GM12892 (cell line): ENCODE measurements at places on chromosomes 4 and X.

DNA sequence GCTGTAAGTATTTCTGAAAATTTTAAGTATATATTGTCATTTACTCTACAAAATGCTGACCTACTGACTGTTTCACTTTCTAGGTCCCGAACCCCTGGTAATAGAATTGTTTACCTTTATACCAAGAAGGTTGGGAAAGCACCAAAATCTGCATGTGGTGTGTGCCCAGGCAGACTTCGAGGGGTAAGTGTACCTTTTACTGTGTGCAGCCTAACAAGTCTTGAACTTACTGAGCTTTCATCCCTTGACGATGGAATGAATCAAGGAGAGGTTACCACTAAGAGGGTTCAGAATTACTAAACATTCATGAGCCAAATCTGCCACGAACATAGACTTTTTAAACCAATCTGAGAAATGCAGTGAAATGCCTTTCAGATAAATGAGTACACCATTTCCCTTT, 1.6 kb downstream of the RPL34 start:
- DNase-seq: no peak

DNA sequence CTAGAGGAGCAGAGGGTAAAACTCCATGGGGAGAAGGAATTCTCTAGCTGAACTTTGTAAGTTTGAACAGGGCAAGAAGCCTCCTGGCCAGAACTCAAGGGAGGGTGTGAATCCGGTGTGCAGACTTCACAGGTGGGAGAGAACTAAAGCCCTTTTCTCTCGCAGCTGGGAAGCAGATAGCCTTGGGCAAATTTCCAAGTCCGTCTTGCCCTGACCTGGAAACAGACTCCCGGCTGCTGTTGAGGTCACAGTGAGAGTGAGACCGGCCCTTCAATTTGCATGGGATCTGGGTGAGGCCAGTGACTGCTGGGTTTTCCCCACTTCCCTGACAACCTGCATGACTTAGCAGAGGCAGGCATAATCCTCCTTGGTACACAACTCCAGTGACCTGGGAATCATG, 94.5 kb upstream of the ZNF827 start:
- DNase-seq: no peak

DNA sequence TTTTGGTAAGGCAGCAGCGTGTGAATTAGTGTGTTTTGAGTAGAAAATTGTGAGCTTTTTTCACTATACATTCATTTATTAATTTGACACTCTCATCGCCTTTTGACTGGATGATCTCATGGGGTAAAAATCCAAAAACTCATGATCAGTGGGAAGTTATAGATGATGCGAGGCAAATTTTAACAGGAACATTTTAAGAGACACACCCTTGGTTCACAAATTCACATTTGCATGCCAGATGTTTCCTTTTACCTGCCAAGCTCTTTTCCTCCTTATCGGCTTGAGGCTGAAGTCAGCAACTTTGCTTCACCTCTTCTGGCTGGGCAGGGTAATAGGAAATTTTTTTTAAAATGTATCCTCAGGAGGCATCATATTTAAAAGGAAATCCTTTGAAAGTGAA, 318.0 kb upstream of the HS3ST1 start:
- DNase-seq: no peak

DNA sequence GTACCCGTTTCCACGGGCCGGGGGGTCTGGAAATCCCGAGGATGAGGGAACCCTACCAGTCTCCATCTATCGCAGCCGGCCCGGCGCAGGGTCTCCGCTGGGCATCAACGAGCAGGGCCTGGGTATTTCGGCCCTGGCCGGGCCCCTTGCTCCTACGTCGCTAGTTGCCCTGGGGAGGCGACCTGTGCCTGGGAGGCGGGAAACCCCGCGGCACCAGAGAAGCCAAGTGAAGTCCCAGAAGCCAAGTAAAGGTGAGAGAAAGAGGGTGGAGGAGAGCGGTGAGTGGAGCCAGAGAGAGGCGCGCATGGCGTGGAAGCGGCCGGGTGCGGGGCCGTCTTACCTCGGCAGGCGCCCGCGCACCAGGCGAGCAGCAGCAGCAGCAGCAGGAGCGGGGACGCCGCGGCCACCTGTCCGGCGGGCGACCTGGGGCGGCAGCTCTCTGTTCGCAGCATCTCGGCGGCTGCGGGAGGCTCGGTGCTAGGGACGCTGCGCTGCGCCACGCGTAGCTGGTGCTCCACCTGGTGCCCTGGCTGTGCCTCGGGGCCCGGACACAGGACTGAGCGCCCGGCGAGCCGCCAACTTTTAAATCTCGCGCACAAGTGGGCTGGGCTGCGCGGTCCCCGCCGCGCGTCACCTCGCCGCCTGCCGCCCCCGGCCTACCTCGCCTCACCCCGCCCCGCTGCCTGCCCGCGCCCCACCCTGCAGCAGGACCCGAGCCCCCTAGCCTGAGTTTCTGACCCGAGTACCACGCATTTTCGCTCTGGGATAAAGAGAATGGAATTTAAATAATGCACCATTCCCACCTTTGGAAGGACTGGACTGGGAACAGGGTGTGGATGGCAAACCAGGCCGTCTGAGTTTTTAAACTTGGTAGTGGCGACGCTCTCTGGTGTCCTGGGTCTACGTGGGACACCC, at the start of gene NMU:
Gene NMU (minus strand): TSS at position 558 of the 915 bp plus-strand sequence. CDS start 106 bp downstream, at position 452.
- no peak for DNase-seq

- no peak for DNase-seq
These were observed 25.5 kb downstream of the NELFA start for GRCh38 chr4:1983053-1983845.

GRCh38 chrX:39854772-39855747, 242.7 kb downstream of the BCOR start:
- peak; percentile 40 for DNase-seq

GRCh38 chr4:6221851-6222760, 21.8 kb upstream of the JAKMIP1 start:
- DNase-seq: no peak

- no peak for DNase-seq
These were observed 38.9 kb downstream of the PAGE2 start for GRCh38 chrX:55127692-55128091.

- no peak for DNase-seq
These were observed 33.8 kb upstream of the SPANXN1 start for GRCh38 chrX:145213504-145213903.

DNA sequence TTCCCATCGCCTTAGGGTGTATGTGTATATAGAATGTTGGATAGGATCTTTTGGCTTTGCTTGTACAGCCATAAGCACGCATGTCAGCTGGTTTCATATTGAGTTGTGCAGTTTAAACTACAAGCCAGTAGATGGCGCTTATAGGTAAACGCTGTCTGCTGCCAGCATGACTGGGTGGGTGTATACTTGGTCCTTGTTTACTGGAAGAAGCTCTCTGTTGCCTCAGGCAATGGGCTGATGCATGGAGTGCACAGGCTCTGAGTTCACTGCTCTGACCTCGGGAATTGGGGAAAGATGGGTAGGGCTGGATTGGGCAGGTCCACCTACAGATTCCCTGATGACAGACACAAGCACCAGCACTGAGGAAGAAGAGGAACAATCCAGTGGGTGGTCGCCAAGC, 831.5 kb downstream of the STIM2 start:
- DNase-seq: no peak

DNA sequence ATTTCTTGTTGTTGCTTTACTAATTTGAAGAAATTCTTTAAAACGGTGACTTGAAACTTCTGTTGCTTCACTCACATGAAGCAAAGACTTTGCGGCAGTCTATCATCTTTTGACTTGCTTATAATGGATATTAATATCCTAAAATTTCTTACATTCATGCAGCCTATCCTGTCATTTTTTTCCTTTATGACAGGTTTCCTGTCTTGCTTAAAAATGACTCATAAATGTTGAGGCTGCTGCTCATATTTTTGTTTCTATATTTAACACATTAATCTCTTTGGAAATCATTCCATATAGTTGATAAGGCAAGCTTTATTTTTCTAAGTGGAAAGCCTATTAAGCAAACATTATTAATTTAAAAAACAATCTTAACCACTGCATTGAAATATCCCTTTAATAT, 176.6 kb upstream of the GALNTL6 start:
- DNase-seq: no peak

GRCh38 chr4:155603360-155603891, 63.2 kb upstream of the GUCY1A1 start:
- no peak for DNase-seq

GRCh38 chrX:144006811-144007210, 122.9 kb downstream of the UBE2NL start:
- no peak for DNase-seq

DNA sequence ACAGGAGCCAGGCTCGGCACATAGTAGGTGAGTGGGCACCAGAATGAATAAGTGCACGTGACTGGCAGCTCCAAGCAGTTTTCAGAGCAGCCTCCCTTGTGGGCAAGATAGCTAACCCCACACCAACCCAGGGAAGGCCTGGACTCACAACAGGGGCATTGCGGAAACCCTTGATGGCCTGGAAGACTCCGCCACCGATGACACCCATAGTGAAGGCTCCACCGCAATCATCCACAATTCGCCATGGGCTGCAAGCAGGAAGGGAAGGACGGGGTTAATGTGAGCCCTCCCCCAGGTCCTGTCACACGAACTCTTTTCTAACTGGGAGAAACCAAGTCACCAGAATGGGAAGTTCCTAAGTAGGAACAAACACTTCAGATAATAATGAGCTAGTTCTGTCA, 957 bp downstream of the TIMM17B start:
- no peak for DNase-seq

- DNase-seq: no peak
These were observed 488.5 kb downstream of the RPA4 start for GRCh38 chrX:97372001-97372766.

- DNase-seq: no peak
These were observed 74.1 kb downstream of the NBDY start for GRCh38 chrX:56802921-56803849.

- no peak for DNase-seq
These were observed 104.6 kb downstream of the PPP1R2C start for GRCh38 chrX:42673301-42673810.

DNA sequence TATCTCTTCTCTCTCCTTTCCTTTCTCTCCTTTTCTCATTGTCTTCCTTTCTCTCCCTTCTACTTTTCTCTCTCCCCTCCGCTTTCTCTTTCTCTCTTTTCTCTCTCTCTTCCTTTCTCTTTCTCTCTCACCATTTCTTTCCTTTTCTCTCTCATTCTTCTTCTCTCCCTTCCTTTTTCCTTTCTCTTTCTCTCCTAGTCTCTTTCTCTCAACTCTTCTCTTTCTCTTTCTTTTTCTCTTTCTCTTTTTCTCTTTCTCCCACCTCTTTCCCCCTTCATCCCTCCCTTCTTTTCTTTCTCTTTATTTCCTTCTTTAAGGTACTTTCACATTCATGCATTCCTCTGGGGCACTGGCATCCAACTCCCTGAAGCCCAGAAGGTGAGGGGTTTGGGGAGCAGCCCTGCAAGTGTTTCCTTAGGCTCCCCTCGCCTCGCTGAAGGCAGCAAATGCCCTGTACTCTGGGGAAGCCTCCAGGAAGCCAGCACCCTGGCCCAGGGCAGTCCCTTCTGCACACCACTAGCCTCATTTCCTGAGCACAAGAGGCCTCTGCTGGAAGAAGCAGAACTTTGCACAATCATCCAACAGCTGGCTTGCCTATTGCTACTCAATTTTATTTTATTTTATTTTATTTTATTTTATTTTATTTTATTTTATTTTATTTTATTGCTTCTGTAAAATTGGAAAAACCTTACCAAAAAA, 124.2 kb downstream of the NFKB1 start:
- DNase-seq: peak; percentile 36

DNA sequence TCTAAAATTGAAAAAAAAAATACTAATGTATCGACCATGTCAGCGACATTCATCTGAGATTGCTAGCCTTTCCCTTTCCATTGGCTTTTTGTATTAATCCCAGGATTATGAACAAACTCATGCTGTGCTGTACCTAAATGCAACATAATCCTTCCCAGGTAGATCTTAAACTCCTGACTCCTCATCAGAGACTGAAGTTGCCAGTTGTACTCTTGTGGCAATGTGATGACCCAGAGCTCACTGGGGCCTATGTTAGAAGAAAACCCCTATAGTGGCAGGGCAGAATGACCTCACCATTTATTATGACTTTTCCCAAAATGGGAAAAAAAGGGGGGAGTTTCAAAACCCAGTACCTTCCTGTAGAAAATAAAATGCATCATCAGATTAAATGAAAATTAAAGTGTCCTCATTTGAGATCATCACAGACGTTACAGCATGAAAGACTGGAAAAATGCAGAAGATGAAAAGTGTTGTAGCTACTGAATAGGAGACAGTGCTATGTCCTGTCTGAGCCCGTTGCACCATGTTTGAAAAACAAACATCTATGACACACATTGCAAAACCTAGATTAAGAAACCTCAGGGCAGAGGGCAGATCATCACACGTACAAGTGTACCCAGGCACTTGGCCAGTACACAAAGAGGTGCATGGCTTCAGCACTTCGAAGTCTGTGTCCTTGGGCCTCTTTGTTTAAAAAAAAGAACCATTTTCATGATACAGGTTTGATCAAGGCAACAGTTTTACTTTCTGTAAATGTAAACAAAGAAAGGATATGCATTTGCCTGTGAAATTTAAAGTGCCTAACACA, 6.8 kb upstream of the ACSL4 start:
- DNase-seq: no peak

- no peak for DNase-seq
These were observed 54.6 kb upstream of the TENM3 start for GRCh38 chr4:182188622-182189021.

DNA sequence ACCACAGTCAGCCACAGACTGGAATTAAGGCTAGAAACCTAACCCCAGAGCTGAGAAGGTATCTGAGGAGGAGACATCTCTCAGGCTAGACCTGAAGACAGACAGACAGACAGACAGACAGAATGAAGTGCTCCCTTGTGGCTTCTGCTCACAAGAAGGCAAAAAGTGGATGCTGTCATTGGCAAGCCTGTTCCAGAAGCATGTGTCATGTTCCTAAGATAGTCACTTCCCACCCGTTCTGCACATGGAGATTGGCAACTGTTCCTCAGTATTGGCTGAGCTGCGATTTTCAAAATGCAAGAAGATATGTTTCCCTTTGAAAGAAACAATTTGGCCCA, 166.4 kb downstream of the NSUN7 start:
- DNase-seq: no peak

GRCh38 chr4:140186651-140187315, 32.8 kb upstream of the MAML3 start:
- no peak for DNase-seq

- no peak for DNase-seq
These were observed 5.7 kb upstream of the FGF16 start for GRCh38 chrX:77441479-77441878.

DNA sequence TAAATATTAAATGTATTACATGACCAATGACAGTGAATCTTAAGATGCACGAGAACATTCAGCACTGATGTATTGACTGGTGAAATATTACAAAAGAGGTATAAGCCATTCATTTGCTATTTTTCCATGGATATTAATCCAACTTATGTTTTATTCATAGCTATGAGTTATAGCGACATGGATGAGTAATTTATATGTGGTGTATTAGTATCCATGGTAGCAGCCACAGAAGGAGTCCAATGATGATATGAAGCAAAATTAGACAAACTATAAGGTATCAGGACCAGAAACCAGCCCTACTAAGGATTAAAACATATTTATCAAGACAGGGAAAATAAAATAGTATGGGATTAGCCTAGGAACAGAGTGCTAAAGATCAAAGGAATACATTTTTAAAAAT, 50.7 kb downstream of the THAP9 start:
- no peak for DNase-seq

GRCh38 chr4:76028350-76028765, 5.1 kb upstream of the CXCL10 start:
- no peak for DNase-seq

- DNase-seq: no peak
These were observed 55.1 kb downstream of the CPZ start for GRCh38 chr4:8647626-8648025.
